ENCODE measurements at places on chromosomes 12 and 14. TPM values are rescaled to one million over a fixed set of nuclear protein-coding genes. Genes with fewer than 3 reads are reported as not detected.

DNA sequence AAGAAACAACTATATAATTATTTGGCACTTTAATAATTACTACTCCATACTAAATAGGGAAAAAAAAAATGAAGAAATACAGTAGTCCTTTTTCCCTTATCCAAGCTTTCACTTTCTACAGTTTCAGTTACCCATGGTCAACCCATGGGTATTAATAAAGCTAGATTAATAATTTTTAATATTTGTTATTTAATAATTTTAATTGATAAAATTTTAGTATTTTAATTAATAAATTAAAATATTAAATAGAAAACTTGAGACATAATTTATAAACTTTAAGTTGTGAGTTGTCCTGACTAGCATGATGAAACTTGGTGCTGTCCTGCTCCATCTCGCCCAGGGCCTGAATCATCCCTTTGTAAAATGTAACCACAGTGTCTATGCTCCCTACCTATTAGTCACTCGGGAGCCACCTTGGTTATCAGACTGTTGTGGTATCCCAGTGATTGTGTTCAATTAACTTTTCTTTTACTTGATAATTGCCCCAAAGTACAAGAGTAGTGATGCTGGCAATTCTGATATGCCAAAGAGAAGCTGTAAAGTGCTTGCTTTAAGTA lies 71.8 kb downstream of the PAWR start:
- no peak overlapping the region for H3K27ac ChIP-seq
- DNase-seq, result no peak
- H3K36me3 ChIP-seq, result no peaks in the 10 kb centered on the region
- H3K4me1 ChIP-seq, result no peaks in the 10 kb centered on the region

DNA sequence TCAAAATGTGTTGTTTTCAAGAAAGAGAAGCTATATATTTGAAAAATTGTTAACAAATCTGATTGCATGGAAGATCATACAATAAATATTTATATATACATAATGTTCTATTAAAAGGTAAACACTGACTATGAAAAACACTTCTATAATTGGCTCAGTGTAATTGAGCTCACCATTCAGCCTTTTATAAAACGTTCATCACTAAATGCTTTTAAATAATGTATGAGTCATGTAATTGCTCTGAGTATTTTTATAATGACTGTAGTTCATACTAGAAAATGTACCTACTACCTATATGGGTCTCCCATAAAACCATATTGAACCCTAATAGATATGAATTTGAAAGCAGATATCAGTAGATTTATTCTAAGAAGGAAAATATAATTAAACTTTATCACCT lies 240.4 kb upstream of the MGAT4C start:
- no peak overlapping the region for H3K4me3 ChIP-seq
- no peaks in the 10 kb centered on the region for H3K36me3 ChIP-seq
- H3K27me3 ChIP-seq, result no peaks in the 10 kb centered on the region

DNA sequence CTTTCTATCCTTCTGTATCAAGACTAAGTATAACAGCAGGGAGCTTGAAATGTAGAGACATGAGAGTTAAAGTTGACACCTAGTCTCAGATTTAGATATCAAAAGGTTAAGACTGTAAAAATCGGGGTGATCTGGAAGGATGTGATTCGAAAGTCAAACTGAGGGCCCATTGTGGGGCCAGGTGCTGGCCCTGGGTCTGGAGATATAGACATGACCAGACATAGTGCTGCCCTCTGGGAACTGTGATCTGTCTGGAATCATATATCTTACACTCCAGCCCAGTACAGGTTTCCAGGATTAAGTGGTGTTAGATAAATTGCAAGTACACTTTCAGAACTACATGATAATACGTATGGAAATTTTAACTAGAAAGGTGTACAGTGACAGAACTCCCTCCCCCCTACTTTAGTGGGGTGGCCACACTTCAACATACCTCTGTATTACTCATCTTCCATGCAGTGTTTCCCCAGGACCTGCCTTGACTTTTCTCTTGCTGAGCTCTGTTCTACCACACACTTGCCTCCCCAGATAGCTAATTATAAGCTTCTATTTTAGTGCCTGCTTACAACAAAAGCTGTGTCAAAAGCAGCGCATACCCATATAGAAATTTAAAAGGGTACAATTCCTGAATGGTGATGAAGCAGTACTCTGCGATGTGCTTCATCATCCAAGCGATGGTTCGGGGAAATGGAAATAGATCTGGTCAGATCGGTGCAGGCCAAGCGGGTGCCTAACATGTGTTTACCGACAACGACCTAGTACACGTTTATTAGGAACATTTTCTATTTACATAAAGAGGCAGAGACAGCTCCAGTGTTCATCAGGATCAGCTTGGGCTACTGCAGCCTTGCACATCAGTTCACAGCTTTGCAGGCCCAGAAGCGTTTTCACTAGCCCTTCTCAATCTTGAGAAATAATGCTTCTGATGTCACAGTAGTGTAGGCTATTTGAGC lies 68.7 kb downstream of the ARF6 start:
- H3K4me1 ChIP-seq, result peaks cover 24% of the 10 kb centered on the region
- H3K27me3 ChIP-seq, result no peaks in the 10 kb centered on the region
- H3K27ac ChIP-seq, result peak overlapping the region; percentile 6
- H3K36me3 ChIP-seq, result peaks cover 6% of the 10 kb centered on the region
- H3K4me3 ChIP-seq, result no peak overlapping the region

DNA sequence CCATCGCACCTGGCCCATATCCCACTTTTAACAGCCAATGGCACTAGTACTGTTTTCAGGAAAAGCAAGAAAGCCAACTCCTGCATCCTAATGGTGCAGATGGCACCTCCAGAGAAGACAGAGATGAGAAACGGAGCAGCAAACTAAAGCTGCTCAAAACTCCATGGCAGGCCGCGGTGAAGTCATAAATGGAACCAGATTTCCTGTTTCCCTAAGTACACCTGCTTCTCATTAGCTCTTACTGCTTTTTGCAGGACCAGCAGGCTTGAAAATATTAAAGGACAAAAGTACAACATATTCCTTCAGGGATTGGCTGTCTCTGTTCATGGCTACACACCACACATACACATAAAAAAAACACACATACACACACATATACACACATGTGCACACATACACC lies 36.7 kb upstream of the LGALS3 start:
- H3K4me1 ChIP-seq, result peaks cover 45% of the 10 kb centered on the region
- H3K27ac ChIP-seq, result no peak overlapping the region
- no peak for DNase-seq
- H3K27me3 ChIP-seq, result no peaks in the 10 kb centered on the region

JPH4 gene
- total RNA-seq, result 0.77 TPM

SRRM4 gene
- not detected for total RNA-seq

PHLDA1 gene
- total RNA-seq, result 36.8 TPM

NFE2 gene
- not detected for total RNA-seq

EPYC gene
- not detected for total RNA-seq

Data from activated CD8-positive, alpha-beta memory T cell treated with anti-CD3 and anti-CD28 coated beads, Interleukin-2, amount 10 ng/mL, durations not matched to agents 7 days and 5 days (primary cell).